LHCN-M2 (cell line): ENCODE measurements at places on chromosomes 13 and 19. TPM values are rescaled to one million over a fixed set of nuclear protein-coding genes. Genes with fewer than 3 reads are reported as not detected.

DNA sequence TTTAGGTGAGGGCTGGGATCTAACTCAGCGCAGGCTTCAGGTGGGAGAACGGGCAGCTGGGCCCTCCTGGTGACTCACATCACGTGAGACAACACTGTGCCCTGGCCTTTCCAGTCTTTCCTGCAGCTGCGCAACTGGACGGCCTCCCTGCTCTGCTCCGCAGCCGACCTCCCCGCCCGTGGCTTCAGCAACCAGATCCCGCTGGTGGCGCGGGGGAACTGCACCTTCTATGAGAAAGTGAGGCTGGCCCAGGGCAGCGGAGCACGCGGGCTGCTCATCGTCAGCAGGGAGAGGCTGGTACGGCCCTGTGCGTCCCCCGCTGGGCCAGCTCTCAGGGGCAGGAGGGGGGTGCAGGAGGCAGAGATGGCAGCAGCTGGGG, 8.8 kb downstream of the SPPL2B start:
- no peak for DNase-seq

DNA sequence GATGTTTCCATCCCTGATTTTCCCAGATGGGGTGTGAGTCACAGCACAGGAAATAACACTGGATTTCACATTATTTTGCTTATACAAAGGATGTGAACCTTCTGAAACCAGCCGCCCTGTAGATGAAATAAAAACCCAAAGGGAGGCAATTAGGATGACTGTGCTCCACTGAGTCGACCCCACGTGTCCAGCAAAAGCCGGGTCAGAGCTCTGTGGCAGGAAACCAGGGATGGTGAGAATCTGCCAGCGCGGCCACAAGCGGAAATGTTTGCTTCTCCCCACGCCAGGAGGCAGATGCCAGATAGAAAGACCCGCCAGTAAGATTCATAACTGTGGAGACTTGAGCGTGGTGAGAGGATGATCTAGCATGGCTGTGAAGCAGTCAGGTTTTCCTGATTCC, 764.4 kb downstream of the LIG4 start:
- DNase-seq, result peak; percentile 1

DNA sequence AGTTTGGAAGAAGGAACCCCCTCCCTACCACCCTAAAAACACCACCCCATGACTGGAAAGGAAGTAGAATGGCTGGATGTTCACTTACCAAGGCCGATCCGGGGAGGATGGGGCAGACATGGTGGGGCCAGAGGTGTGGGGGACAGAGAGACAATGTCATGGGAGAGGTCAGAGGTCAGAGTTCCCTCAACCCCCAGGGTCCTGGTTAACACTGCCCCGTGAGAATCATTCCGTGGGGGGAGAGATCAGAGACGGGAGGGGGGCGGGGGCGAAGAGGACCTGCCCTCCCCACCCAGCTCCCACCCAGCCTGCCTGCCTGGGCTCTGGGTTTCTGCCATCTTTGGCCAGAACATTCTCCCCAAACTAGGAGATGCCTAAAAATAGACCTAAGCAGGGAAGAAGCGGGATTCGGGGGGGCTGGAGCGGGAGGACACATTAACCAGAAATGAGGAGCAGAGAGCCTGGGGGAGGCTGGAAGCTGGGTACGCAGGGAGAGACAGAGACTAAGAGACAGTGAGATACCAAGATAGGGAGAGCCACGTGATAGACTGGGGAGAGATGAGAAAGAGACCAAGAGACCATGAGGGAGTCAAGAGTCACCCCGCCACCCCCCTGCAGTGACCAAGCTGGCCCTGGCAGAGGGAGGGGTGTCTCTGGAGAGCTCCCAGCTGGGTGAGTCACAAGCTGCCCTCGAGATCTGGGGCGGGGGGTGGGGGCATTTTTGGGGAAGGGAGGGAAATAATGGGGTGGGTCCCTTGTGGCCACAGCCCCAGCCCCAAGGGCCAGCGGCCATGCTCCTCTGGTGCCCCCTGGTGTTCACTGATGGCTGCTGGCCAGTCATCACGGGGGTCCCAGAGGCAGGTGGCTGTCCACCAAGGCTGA, 6.1 kb upstream of the KANK2 start:
- DNase-seq, result peak; percentile 92

BST2 gene
- 0.69 TPM in 1 of 2 replicates, not detected in the other for total RNA-seq

ZNF541 gene
- not detected in 2 replicates for total RNA-seq

POU2F2 gene
- total RNA-seq, result 0.06 TPM in 1 of 2 replicates, not detected in the other
